ENCODE measurements at places on chromosomes 12 and 14. TPM values are rescaled to one million over a fixed set of nuclear protein-coding genes. Genes with fewer than 3 reads are reported as not detected.

The KCNC2 gene
- not detected for total RNA-seq

The SMIM41 gene
- not detected for total RNA-seq

The KRT73 gene
- total RNA-seq: not detected

GRCh38 chr14:54472315-54472714, 16.5 kb downstream of the GMFB start:
- H3K4me3 ChIP-seq: no peak overlapping the region
- no peak for DNase-seq
- H3K36me3 ChIP-seq: no peaks in the 10 kb centered on the region
- no peak overlapping the region for H3K27ac ChIP-seq
- no peaks in the 10 kb centered on the region for H3K27me3 ChIP-seq
- no peaks in the 10 kb centered on the region for H3K4me1 ChIP-seq

DNA sequence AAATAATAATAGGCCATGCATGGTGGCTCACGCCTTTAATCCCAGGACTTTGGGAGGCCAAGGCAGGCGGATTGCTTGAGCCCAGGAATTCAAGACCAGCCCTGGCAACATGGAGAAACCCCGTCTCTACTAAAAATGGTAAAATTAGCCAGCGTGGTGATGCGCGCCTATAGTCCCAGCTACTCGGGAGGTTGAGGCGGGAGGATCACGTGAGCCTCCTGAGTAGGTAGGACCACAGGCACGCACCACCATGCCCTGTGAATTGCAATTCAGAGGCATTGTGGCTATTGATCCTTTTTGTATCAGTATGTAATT, 2.3 kb downstream of the ARHGDIB start:
- H3K36me3 ChIP-seq: no peaks in the 10 kb centered on the region
- H3K27me3 ChIP-seq: no peaks in the 10 kb centered on the region
- no peak for DNase-seq
- H3K4me1 ChIP-seq: no peaks in the 10 kb centered on the region
- no peak overlapping the region for H3K4me3 ChIP-seq

- no peak for DNase-seq
- no peaks in the 10 kb centered on the region for H3K36me3 ChIP-seq
- H3K27me3 ChIP-seq: no peaks in the 10 kb centered on the region
- no peak overlapping the region for H3K4me3 ChIP-seq
Observed at GRCh38 chr12:116199160-116199706, 78.3 kb downstream of the MED13L start.

DNA sequence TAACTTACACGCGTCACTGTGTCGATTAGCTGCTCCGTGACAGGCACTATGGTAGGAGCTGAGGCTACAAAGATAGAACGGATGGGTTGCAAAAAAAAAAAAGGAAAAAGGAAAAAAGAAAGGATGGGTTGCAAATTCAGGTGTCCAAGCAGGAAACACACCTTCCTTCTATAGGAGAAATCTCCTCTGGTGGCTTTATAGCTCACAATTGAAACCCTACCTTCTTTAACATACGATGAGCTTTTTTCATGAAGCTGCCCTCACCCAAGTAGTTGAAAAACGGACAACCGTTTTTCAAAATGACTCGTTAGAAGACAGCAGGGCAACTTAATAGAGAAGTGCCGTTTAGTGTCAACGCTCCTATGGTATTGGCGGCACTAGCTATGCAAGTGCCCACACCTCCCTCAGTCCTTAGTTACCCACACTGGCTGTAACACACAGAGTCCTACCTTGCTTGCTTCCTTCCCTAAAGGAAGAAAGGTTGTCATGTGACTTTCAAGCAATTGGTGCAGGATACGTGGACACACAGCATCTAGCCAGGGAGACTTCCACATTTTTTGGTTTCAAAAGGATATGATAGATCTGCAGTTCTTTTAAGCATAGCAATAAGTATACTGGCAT, 682 bp upstream of the TRIP11 start:
- peak overlapping the region; percentile 89 for H3K27ac ChIP-seq
- peak overlapping the region; percentile 86 for H3K4me3 ChIP-seq
- no peaks in the 10 kb centered on the region for H3K27me3 ChIP-seq

DNA sequence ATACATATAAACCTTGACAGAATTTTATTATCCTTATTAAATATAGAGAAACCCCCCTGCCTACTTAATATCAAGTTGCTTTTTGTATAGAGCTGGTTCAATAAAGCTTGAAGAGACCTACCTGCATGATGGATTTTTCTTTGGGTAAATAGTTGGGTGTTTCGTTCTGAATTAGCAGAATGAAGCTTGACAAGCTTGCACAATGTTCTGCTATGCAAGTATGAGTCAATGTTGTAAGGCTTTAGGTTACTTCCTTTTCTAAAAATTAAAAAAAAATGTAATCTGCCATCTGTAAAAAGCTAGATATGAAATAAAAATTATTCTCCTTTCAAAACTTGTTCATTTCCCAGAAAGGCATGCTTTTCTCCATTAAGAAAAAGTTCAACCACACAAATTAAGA, 1662.6 kb upstream of the SEL1L start:
- no peaks in the 10 kb centered on the region for H3K36me3 ChIP-seq
- no peak for DNase-seq
- H3K27ac ChIP-seq: no peak overlapping the region
- H3K4me1 ChIP-seq: no peaks in the 10 kb centered on the region
- H3K4me3 ChIP-seq: no peak overlapping the region
- H3K27me3 ChIP-seq: no peaks in the 10 kb centered on the region
